ENCODE measurements at places on chromosomes 7 and 10.

GRCh38 chr10:2137549-2138174 is 400.3 kb upstream of the ADARB2 start:
- no peak for DNase-seq

DNA sequence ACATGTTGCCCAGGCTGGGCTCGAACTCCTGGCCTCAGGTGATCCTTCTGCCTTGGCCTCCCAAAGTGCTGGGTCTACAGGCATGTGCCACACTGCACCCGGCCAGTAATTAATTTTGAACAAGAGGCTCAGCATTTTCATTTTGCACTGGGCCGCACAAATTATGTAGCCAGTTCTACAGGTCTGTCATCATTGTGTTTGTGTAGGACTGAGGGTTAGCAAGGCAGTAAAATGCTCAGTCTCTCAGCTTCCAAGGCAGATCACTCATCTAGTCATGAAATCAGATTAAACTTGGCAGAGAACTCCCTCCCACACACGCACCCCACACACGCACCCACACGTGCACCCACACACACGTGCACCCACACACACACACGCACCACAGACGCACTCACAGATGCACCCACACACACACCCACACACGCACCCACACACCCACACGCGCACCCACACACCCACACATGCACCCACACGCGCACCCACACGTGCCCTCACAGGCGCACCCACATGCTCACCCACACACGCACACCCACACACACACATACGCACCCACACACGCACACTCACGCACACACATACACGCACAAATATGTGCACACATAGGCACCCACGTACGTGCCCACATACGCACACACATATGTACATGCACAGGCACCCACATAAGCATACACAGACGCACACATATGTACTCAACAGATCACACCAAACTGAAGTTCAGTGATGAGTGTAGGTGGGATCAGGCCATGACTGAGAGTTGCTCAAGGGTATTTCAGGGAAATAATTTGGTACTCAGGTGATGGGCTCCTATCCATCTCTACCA is 27.8 kb upstream of the PROSER2 start:
- DNase-seq: no peak

- DNase-seq: no peak
Observed at GRCh38 chr10:101355072-101355706, 1.2 kb downstream of the BTRC start.

GRCh38 chr7:84536271-84536870 is 341.8 kb upstream of the SEMA3A start:
- DNase-seq: no peak

DNA sequence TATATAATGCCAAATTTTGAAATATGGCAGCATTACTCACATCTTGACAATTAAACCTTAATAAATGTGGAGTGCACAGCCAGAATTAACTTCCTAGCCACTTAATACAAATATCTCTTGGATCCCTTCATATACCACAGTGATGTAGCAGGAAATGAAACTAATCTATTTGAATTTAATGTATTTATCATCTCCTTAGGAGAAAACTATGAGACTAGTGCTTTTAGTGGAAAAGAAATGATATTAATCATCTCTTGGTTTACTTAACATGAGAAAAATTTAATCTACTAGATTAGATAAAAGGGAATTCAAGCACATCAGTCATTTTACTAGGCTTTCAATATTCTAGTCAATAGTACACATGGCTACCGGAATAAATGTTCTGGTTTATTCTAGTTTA is 55.7 kb upstream of the GPR22 start:
- DNase-seq: no peak

- no peak for DNase-seq
Observed at GRCh38 chr7:68014031-68014736, 1017.6 kb downstream of the TYW1 start.

DNA sequence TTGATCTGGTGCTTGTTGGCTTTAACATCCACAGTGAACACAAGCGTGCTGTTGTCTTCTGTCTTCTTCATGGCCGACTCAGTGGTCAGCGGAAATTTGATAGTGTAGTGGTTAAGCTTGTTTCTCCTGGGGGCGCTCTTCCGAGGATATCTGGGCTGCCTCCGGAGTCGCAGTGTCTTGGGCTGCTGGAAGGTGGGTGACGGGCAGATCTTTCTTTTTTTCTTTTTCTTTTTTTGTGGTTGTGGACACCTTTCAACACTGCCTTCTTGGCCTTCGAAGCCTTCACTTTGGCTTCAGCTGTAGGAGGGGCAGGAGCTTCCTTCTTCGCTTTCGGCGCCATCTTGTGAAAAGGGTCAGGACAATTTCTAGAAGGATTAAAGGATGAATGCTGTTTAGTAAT is 23.8 kb upstream of the RPA3 start:
- no peak for DNase-seq

GRCh38 chr7:102313997-102314780 is 27.5 kb downstream of the SH2B2 start:
- no peak for DNase-seq
